NCI-H1436 (cell line): ENCODE measurements at places on chromosomes 13 and 19.

DNA sequence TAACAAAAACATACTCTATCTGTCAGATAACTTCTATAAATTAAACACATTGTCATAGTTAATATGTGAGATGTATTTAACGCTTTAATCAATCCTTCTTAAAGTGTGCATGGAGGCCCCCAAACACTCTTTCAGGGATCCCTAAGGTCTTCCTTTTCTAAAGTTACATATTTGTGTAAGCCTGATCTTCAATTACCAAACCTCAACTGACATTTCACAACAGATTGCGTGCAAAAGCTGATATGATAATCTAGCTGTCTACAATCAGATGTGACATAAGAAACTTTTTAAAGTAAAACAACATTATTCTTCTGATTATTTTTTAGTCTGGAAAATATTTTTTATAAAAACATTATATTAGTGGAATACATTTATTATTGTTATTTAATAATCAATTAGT lies 1850.4 kb downstream of the OLFM4 start:
- no peak for DNase-seq

GRCh38 chr13:42740753-42741152 lies 40.6 kb upstream of the FAM216B start:
- no peak for DNase-seq

DNA sequence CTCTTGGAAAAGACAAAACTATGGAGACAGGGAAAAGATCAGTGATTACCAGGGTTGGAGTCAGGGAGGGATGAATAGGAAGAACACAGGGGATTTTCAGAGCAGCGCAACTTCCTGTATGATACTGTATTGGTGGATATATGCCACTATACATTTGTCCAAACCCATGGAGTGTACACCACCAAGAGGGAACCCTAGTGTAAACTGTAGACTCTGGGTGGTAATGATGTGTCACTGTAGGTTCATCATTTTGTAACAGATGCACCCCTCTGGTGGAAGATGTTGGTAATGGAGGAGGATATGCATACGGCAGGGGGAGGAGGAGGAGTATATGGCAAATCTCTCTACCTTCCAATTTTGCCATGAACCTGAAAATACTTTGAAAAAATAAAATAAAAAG lies 68.1 kb downstream of the UFM1 start:
- no peak for DNase-seq

- DNase-seq: no peak
Measured at GRCh38 chr19:47274891-47275761, 441 bp downstream of the INAFM1 start.

- no peak for DNase-seq
Measured at GRCh38 chr13:108924541-108924940, 295.1 kb downstream of the MYO16 start.

GRCh38 chr19:37583340-37583739 lies 11.3 kb downstream of the ZNF571 start:
- no peak for DNase-seq

DNA sequence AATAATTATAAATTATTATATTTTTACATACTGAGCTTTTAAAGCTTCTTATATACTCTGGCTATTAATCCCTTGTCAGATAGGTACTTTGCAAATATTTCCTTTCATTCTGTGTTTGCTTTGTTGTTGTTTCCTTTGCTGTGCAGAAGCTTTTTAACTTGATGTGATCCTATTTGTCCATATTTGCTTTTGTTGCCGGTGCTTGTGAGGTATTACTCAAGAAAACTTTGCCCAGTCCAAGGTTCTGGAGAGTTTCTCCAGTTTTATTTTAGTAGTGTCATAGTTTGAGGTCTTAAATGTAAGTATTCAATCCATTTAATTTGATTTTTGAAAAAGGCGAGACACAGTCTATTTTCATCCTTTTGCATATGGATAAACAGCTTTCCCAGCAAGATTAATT lies 1319.9 kb upstream of the PRR20A start:
- DNase-seq: no peak

DNA sequence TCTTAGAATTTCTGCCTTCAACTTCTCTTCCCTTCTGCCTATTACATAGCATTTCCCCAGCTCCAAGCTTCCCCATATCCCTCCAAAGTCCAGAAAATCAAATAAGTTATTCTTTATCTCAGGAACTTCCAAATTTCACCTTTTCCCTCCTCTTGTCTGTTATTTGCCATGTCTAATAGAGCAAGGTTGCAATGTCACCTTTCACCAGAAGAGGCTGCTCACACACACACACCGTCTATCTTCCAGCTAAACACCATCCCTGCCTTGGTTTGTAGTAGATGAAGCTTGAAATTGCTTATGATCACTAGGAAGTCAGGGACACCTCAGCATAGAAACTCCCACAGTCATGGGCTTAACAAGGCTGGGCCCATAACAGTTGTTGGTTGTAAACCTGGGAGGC lies 48.4 kb downstream of the ZNRF4 start:
- DNase-seq: no peak

DNA sequence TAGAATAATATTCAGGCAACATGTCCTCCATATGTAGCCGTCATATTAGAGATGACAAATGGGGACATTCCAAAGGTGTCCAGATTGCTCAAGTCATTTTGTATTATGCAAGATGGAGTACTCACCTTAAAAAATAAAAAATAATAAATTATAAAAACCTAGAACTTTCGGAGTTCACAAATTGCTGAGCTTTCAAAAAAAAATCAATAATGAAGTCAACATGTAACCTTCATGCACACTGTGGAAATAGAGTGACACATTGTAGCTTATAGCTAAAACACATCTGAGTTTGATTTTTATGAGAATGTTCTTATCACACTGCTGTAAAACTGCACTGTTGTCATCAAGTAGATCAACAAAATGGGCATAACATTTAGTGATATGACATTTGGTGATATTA lies 411.2 kb downstream of the GPC6 start:
- DNase-seq: no peak

DNA sequence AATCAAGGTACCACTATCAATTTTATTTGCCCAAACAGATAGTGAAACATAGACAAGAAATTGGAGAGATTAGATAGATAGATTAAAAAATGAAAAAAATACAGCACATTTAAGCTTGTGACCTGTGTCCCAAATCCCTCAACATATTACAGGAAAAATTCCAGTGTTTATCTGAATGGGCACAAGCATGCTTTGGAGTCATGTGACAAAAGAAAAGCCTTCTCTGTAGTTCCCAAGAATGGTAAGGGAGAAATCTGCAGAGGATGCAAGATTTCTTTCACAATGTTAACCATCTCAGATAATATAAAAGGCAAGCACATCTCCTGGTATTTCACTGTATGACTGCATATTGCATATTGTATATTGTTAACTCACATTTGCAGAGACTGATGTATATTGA lies 168.0 kb downstream of the PCDH9 start:
- DNase-seq: no peak

GRCh38 chr13:100890645-100891044 lies 216.1 kb upstream of the TMTC4 start:
- no peak for DNase-seq

GRCh38 chr13:50934735-50935435 lies 25.3 kb downstream of the RNASEH2B start:
- DNase-seq: no peak

- DNase-seq: no peak
Measured at GRCh38 chr13:36770741-36771140, 48.3 kb upstream of the RFXAP start.

DNA sequence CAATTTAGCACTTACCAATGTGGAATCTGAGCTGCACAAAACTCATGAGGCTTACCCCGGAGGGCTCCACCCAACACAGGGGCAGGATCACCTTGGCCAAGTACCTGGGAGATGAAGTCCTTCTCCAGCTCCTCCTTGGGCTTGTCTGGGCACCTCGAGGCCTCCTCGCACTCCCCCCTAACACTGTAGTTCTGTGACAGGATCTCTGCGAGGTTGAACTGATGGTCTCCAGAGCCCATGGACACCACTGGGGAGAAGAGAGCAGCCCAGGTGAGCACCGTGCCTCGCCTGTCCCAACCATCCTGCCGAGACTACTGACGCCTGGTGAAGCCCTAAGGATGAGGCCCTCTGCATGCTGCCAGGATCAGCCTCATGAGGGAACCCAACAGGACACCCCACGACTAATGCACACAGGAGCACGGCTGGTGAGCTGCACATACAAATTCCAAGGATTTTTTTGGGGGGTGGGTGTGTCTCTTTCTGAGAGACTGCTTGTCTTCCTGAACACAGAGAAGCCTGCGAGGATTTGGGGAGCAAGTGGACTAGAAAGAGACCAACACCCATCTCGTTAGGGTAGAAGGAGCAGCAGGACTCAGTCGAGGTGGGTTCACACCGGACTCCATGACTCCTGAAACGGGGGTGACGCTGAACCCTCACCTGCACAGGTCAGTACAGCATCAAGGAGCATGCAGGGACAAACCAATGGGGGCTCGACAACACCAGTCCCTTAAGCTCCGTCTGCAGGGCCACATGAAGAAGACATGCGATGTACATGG lies 10.1 kb downstream of the MIER2 start:
- DNase-seq: no peak

DNA sequence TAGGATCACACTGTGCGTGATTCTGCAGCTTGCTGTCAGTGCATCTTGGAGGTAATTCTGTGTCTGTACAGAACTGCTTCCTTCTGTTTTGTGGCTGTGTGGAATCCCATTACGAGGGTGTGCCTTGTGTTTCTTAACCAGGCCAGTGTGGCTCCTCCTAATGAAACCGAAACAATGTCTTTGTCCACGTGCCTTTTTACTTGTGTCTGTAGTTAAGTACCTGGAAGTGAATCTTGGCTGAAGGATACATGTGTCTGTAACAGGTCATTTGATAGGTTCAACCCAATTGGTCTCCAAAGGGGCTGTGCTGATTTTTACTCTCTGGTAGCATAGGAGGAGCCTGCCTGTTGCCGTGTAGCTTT lies 13.1 kb downstream of the NOP53 start:
- DNase-seq: no peak

GRCh38 chr13:67515895-67516294 lies 285.8 kb upstream of the PCDH9 start:
- no peak for DNase-seq

DNA sequence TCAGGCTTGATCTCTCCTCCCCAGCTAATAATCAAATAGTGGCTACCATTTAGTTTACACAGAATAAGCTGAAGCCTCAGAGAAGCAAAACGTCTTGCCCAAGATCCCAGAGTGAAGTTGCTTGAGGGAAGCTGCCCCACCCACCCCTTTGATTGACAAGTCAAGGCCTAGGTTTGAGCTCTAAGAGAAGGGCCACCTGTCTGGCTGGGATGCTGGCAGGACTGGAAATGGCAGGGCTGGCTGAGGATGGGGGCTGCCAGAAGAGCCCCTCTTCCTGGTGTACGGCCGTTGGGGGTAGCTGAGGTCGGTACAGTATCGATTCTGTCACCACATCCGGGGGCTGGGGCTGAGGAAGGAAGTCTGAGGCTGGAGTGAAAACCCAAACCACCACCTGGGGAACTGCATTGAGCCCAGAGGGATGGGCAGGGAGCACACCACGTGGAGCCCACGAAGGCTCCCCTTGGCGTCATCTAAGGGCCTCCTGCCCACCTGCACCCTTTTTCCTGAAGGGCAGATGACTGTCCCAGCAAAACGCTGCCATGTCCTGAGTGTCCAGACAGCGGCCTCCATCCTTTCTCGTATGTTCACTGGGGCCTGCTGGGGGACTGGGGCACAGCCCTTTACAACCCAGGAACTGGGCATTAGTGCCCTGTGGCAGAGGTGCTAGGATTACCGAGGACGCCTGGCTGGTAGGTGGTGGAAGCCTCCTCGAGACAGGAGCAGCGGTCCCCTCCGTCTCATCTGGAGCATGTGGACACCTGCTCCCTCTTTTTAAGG lies 1.4 kb upstream of the PRKD2 start:
- no peak for DNase-seq

DNA sequence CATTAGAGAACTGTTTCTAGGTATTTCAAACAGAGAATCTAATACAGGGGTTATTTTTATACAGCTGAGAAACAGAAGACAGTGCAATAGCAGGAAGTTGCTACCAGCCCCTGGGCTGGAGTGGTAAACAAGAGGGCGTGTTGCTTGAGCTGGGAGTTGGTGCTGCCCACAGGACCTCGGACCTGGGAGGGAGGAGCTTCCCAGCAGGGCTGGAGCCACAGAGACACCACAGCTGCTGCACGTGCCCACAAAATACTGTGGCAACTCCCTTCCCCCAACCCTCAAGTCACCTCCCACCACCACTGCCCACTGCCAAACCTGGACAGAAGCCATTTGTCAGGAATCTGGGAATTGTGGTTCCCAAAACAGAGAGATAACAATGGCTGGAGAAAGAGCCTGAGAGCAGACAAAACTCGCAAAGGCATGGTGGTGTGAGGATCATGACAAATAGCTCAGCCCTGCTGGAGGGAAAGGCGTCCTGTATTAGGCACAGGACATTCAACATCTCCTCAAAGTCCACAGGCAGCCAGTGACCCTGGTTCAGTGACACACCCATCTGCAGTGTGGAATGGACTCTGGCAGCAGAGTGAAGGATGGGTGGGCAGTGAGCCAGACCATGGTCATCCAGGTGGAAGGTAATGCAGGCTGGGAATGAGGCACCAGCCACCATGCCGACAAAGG lies 57.2 kb downstream of the SPATA13 start:
- no peak for DNase-seq

- DNase-seq: no peak
Measured at GRCh38 chr19:3696660-3696995, 3.6 kb downstream of the PIP5K1C start.

DNA sequence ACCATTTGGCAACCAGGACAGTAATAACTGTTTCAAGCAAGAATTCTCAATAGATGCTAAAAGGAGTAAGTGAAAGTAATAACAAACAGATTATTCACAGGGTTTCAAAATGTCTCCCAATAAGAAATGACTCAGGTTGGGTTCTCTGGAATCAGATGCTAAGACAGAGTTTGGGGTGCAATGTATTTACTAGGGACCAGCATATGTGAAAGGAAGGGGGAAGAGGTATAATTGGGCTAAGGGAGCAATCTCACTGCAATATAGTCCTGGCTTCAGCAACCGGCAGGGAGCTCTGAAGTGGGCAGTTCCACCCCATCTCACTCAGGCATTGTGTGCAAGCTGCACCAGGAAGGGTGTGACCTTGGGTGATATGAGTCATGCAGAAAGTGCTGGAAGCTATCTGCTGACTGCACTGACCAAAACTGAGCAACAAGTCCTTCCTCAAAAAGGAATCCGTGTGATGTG lies 23.4 kb downstream of the ZDHHC20 start:
- no peak for DNase-seq

DNA sequence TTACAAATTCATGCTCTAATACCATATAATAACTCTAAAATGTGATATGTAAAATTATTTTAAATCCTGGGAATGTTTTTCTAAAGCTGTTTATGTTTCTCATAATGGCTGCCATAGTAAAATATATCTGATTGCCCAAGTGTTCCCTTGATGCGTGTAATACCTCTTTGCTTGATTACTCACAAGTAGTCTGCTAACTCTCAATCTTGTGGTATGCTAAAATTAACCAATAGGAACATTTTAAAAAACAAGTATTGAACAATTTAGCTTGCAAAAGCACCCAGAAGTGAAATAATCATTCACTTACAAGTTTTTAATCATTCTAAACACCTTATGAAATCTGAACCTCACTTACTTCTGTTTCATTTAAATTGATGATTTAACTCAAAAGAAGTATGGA lies 386.0 kb upstream of the ATXN8OS start:
- no peak for DNase-seq
